ENCODE measurements at places on chromosomes 6 and 20. TPM values are rescaled to one million over a fixed set of nuclear protein-coding genes. Genes with fewer than 3 reads are reported as not detected.

LAMA4 gene
- 9.4 TPM for total RNA-seq

ZNF165 gene
- 12.1 TPM for total RNA-seq

SLC22A16 gene
- total RNA-seq, result not detected

CST1 gene
- total RNA-seq, result 0.92 TPM

RBM24 gene
- total RNA-seq, result 2.0 TPM

DNAH8 gene
- 0.06 TPM for total RNA-seq

SNAI1 gene
- total RNA-seq, result 5.4 TPM

CD93 gene
- not detected for total RNA-seq

HSPA12B gene
- not detected for total RNA-seq

CENPB gene
- 213 TPM for total RNA-seq

DPPA5 gene
- total RNA-seq, result not detected

ZNF343 gene
- 7.7 TPM for total RNA-seq

LPA gene
- total RNA-seq, result not detected

PROCR gene
- total RNA-seq, result 45.4 TPM

DLL1 gene
- total RNA-seq, result 1.2 TPM

All from PC-3 (cell line).